ENCODE measurements at places on chromosomes 12 and 14.
A peak's percentile ranks its signal among the peaks of the same experiment; 100 is the strongest.

DNA sequence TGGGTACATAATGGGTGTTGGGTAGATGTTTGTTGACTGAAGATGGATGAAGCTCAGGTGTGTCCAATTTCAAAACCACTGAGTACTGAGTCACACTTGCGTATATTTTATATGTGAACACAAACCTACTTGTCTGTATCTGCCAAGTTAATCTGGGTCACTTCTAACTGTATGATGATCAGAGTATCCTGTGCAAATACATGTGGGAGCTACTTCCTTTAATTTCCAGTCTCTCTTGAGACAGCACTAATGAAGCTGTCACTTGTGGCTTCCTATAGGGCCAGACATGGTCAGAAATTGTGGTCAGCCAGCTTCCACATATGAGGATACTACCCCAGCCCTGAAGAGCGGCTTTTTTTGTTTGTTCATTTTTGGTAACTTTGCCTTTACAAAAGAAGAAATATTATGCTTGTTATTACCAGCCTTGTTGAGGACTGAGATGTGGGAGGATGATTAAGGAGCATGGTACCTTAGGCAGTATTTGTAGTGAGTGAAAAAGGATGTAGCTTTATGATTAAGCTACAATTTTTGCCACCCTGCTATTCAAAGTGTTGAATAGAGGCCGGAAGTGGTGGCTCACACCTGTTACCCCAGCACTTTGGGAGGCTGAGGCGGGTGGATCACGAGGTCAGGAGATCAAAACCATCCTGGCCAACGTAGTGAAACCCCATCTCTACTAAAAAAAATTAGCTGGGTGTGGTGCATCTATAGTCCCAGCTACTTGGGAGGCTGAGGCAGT lies 32.4 kb downstream of the PLXNC1 start:
- H3K27me3 ChIP-seq, result no peaks in the 10 kb centered on the region
- no peak overlapping the region for H3K27ac ChIP-seq
- H3K4me3 ChIP-seq, result no peak overlapping the region
- DNase-seq, result no peak
- H3K4me1 ChIP-seq, result no peaks in the 10 kb centered on the region

- no peak overlapping the region for H3K27ac ChIP-seq
- H3K27me3 ChIP-seq, result no peaks in the 10 kb centered on the region
- no peaks in the 10 kb centered on the region for H3K36me3 ChIP-seq
- H3K4me3 ChIP-seq, result no peak overlapping the region
These were observed 87.4 kb downstream of the TTC8 start for GRCh38 chr14:88911809-88912208.

GRCh38 chr12:18872770-18873169 lies 134.9 kb downstream of the CAPZA3 start:
- no peaks in the 10 kb centered on the region for H3K36me3 ChIP-seq
- H3K4me3 ChIP-seq, result no peak overlapping the region

- H3K36me3 ChIP-seq, result no peaks in the 10 kb centered on the region
- no peak for DNase-seq
- H3K27ac ChIP-seq, result no peak overlapping the region
- no peak overlapping the region for H3K4me3 ChIP-seq
- peaks cover 12% of the 10 kb centered on the region for H3K4me1 ChIP-seq
- no peaks in the 10 kb centered on the region for H3K27me3 ChIP-seq
These were observed 42.5 kb upstream of the PPM1H start for GRCh38 chr12:62977418-62977817.

GRCh38 chr12:92739113-92739512 lies 36.3 kb downstream of the PLEKHG7 start:
- peaks cover 16% of the 10 kb centered on the region for H3K4me1 ChIP-seq
- no peaks in the 10 kb centered on the region for H3K36me3 ChIP-seq
- H3K4me3 ChIP-seq, result no peak overlapping the region
- DNase-seq, result peak; percentile 27
- H3K27me3 ChIP-seq, result no peaks in the 10 kb centered on the region

DNA sequence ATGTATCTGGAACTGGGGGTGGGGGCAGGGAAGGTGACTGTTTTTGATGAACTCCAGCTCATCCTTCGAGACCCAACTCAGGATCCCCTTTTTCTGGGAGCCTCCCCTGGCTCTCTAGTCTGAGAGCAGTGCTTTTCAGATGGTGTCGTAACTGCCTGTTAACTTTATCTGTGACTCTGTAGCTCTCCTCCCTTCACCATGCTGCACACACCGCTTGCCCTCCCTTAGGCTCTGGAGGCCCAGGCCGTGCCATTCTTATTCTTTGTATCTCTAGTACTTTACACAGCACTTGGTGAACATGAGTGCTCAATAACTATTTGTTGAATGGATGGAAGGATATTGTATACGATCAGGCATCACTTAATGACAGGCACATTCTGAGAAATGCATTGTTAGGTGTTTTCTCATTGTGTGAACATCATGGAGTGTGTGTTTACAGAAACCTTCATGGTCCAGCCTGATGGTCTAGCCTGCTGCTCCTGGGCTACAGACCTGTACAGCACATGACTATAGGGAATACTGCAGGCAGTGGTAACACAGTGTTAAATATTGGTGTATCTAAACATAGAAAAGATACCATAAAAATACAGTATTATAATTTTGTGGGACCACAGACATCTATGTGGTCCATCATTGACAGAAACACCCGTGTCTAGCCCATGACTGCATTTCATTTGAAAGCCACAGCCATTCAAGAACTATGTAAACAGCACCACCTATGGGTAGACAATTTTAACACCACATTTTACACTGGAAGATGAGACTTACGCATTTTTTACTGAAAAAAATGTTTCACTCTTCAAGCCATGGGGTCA lies 91.8 kb downstream of the EML1 start:
- no peak overlapping the region for H3K27ac ChIP-seq
- no peak overlapping the region for H3K4me3 ChIP-seq
- no peaks in the 10 kb centered on the region for H3K36me3 ChIP-seq
- no peaks in the 10 kb centered on the region for H3K27me3 ChIP-seq
